ENCODE measurements at places on chromosomes 4 and X.

- DNase-seq = no peak
Observed at GRCh38 chr4:168719725-168720124, 222.9 kb downstream of the PALLD start.

DNA sequence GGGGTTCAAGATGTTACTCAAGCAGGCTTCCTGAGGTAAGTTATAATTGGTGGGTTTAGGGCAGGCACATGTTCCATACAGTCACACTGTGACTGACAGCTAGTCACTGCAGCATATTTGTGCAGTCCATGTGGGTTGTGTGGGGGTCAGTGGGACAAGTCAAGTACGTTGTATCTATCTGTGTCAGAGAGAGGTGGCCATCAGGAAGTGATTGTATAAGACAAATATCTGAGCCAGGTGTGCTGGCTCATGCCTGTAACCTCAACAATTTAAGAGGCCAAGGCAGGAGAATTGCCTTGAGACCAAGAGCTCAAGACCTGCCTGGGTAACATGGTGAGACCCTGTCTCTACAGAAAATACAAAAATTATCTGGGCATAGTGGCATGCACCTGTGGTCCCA lies 509.3 kb downstream of the CENPC start:
- DNase-seq = no peak

- peak; percentile 13 for DNase-seq
Observed at GRCh38 chrX:57821703-57822387, 88.4 kb downstream of the ZXDA start.

DNA sequence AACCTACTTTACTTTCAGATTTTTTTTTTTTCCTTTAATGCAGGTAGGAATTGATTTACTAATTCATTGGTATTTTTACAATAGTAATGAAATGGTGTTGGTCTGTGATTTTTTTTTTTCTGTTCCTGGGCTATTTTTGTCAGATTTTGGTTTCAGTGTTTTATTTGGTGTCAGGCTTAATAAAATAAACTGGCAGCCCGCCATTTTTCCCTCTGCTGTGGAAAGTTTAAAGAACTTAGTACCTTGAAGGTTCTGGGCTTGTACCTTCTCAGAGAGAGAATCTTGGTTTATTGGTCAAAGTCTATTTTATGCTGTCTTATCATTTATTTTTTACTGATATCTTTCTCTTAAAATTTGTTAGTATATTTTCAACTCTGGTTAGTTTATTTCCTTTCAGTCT lies 64.0 kb upstream of the RHOH start:
- DNase-seq = no peak

DNA sequence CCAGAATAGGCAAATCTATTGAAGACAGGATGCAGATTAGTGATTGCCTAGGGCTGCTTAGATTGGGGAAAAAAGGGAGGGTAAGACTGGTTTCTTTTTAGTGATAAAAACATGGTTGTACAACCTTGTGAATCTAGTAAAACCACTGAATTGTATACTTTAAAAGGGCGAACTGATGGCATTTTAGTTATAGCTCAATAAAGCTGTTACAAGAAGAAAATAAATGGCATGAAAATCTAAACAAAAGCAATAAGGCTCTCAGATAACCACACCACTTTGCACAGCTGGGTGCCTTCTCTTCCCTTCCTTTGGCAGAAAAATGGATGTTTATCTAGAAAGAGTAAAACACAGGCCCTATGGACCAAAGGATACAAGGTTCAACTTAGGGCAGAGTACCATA lies 69.6 kb downstream of the F9 start:
- no peak for DNase-seq

DNA sequence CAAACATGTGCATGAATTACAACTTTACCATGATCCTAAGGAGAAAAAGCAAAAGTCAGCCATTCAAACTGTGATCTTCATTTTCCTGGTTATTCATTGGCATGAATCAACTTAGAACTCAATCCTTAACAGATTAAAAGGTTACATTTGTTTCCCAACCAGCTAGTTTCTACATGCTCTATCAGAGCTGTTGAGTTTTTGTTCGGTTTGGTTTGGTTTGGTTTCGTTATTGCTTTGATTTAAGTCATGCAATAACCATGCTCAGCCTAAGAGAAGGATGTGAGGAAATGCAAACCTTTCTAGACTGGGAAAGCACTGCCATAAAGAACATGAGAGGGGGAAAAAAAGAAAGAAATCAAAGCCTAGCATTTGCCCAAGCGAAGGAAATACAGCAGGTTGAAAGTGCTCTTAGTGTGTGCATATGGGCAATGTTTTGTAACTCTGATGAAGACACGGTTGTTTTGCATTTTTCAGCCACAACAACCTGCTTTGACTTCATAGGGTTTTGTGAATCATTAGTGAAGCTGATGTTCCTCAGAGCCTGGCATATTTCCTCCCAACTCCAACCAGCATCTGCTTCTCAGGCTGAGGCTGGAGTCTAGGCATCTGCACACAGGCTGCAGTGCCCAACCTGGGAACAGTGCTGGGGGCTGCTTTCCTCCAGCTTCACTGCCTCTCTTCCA lies 234.3 kb downstream of the ZNF674 start:
- no peak for DNase-seq

- DNase-seq = no peak
Observed at GRCh38 chrX:72107320-72107719, 24.4 kb downstream of the RTL5 start.

DNA sequence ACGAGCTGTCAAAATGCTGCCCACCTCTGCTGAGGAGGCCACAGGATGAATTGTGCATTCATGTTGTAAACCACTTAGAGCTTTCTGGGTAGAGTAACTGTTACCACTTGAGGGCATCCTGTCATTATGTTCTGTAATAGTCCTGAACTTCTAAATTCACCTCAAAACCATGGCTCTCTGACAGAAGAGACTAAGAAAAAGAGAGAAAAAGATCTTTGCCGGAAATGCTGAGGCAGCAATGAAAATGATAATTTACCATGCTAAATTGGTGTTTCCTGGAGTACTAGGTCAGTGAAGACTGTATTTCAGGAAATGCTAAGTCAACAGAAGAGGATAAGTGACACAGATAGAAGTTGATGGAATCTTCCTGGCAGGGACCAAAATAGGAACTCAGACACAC lies 942.3 kb upstream of the SLIT2 start:
- DNase-seq = no peak

DNA sequence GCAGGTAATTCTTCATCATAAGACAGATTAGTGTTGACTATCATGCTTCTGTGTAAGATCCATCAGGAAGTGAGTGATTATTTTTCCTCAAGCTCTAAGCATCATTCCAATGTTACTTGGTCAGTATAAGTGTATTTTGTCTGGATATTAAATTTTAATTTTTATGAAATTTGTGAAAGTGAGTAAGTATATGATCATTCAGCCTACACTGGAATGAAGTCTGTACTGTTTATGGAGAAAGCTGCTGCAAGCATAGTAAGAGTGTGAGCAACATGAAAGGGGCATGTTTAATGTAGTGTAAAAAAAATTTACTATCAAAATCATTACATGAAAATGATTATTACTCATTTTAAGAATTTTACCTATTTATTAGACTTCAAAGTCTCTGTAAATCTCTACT lies 84.8 kb downstream of the IL15 start:
- DNase-seq = no peak

DNA sequence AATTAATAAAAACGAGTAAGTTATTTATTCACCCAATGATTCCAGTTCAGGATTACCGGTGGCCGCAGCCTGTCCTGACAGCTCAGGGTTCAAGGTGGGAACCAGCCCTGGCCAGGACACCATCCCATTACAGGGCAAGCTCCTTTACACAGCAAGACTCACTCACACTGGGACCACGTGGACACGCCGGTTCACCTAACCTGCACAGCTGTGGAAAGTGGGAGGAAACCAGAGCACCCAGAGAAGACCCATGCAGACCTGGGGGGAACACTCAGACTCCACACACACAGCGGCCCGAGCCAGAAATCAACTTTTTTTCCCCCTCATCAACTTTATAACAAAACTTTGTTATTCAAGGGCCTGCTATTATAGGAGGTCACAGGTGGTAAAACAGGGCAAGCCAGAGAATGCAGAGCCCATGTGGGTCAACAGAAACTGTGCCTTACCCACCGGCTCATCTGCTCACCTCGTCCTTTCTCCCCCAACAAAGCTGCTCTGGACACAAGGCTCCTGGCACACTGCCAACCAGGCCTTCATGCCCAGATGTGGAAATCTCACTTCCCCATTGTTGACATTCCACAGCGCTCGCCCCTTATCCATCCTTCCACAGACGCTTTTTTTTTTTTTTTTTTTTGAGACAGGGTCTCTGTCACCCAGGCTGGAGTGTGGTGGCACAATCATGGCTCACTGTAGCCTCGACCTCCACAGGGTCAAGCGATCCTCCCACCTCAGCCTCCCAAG lies 8.0 kb upstream of the ODAPH start:
- DNase-seq = no peak

GRCh38 chr4:181662383-181662782 lies 580.8 kb upstream of the TENM3 start:
- DNase-seq = no peak

- no peak for DNase-seq
Observed at GRCh38 chr4:163923092-163923491, 428.6 kb downstream of the TMA16 start.

DNA sequence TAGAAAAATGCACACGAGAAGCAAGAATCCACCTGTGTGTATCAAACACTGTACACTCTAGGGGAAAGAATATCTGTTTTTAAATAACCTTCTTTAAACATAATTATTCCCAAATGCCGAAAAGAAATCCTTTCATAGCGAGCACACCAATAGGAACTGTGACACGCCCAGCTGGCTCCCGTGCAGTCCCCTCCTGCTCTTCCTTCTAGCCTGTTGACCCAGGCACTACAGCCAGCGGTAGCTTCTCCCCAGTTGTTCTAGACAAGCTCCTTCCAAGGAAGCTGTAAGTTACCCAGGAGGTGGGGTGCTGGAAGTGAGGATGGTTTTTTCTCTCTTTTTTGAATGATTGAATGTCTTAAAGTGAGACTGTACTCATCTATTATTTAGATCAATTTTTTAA lies 19.5 kb upstream of the NOCT start:
- no peak for DNase-seq

DNA sequence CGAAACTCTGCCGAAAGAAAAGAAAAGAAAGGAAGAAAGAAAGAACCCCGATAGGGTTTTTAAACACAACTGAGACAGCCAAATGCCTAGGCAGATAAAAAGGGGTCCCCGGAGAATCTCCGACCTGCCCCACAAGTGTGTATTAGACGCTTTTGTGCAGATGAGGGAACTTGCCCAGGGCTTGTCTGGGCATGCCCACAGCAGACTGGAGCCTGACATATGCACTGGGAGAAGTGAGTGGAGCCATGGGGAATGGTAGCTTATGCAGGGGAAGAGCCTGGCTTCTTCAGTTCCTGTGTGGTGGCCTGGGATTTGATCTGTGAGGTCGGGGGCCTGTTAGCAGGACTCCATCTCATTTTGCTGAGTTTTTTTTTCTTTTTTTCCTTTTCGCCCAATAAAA lies 199.0 kb downstream of the GPC3 start:
- DNase-seq = no peak

GRCh38 chr4:107655289-107655688 lies 64.7 kb downstream of the PAPSS1 start:
- no peak for DNase-seq

GRCh38 chrX:3393178-3393577 lies 46.7 kb upstream of the MXRA5 start:
- no peak for DNase-seq

Data from stimulated activated CD4-positive, alpha-beta T cell treated with anti-CD3 and anti-CD28 coated beads, TNF-alpha, amount 100 ng/mL, for 24 hours (primary cell).